ENCODE measurements at places on chromosomes 7 and 10. TPM values are rescaled to one million over a fixed set of nuclear protein-coding genes. Genes with fewer than 3 reads are reported as not detected.
A peak's percentile ranks its signal among the peaks of the same experiment; 100 is the strongest.

GRCh38 chr7:77235276-77235675 lies 35.7 kb upstream of the FGL2 start:
- no peaks in the 10 kb centered on the region for H3K4me1 ChIP-seq
- no peak overlapping the region for H3K27ac ChIP-seq
- H3K4me3 ChIP-seq, result no peak overlapping the region
- no peaks in the 10 kb centered on the region for H3K27me3 ChIP-seq
- no peak for DNase-seq
- H3K36me3 ChIP-seq, result no peaks in the 10 kb centered on the region

- no peaks in the 10 kb centered on the region for H3K4me1 ChIP-seq
- no peak overlapping the region for H3K27ac ChIP-seq
- H3K36me3 ChIP-seq, result no peaks in the 10 kb centered on the region
- DNase-seq, result no peak
- H3K27me3 ChIP-seq, result no peaks in the 10 kb centered on the region
Measured at GRCh38 chr10:80154978-80155695, 22.6 kb downstream of the PLAC9 start.

DNA sequence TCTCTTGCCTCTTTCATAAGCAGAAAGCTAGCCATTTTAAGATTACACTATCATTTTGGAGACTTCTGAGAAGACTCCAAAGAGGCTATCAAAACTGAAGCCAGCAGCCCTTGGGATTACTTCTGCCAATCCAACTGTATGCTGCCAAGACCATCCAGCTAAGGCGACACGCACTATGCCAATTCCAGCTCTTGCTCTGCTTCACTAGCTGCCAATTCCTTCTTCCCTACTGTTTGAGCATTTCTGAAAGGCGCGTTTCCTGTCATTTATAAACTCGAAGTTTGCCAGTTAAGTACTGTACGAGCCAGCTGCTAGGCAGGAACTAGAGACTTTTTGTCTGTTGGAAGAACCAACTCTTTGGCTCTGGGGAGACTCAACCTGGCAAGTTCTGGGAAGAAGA lies 36.5 kb downstream of the MALSU1 start:
- no peak overlapping the region for H3K4me3 ChIP-seq
- H3K27ac ChIP-seq, result no peak overlapping the region
- DNase-seq, result no peak
- peaks cover 59% of the 10 kb centered on the region for H3K36me3 ChIP-seq

- H3K27me3 ChIP-seq, result no peaks in the 10 kb centered on the region
- no peak for DNase-seq
- no peaks in the 10 kb centered on the region for H3K4me1 ChIP-seq
- no peaks in the 10 kb centered on the region for H3K36me3 ChIP-seq
Measured at GRCh38 chr10:25914776-25915175, 19.3 kb upstream of the MYO3A start.

GRCh38 chr10:117166418-117167345 lies 28.6 kb upstream of the VAX1 start:
- no peaks in the 10 kb centered on the region for H3K36me3 ChIP-seq
- peaks cover 100% of the 10 kb centered on the region for H3K27me3 ChIP-seq
- DNase-seq, result no peak
- H3K4me1 ChIP-seq, result peaks cover 31% of the 10 kb centered on the region
- H3K27ac ChIP-seq, result no peak overlapping the region
- peak overlapping the region; percentile 28 for H3K4me3 ChIP-seq

DNA sequence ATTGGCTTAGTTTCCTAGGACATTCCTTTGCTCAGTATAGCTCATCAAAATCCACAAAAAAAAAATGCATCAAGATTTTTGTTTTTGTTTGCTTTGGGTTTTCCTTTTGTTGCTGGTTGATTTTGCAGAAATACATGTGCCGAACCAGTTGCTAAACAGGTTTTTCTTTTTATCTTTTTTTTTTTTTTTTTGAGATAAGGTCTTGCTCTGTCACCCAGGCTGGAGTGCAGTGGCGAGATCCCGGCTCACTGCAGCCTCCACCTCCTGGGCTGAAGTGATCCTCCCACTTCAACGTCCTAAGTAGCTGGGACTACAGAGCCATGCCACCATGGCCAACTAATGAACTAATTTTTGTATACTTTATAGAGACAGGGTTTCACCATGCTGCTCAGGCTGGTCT lies 8.3 kb downstream of the CSTF2T start:
- DNase-seq, result no peak
- no peak overlapping the region for H3K27ac ChIP-seq
- H3K27me3 ChIP-seq, result no peaks in the 10 kb centered on the region
- H3K4me1 ChIP-seq, result peaks cover 18% of the 10 kb centered on the region
- H3K4me3 ChIP-seq, result no peak overlapping the region
- peaks cover 4% of the 10 kb centered on the region for H3K36me3 ChIP-seq

DNA sequence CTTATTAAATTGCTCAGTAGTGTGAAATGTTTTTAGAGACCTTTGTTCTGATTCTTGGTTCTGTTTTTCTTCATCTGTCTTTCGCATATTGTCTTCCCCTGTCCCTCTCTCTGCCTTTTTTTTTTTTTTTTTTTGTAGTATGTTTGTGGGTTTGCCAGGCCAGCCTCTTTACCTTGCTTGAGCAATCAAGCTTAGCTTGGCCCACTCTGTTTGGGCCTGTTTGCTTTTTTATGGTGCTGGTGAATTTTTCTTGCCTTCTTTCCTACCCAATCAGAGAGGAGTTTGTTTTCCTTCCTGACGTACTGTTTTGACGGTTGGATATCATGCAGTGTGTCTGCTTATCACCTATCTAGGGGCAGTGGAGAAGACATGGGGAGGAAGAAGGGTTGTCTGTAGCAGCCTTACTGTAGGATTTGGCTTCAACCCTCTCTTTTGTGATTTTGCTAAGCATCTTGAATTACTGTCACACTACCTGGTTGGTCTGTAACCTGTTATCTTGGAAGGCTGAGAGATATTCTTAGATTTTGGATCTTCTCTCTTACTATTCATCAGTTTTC lies 64.0 kb downstream of the BBS9 start:
- H3K4me3 ChIP-seq, result no peak overlapping the region
- H3K27ac ChIP-seq, result no peak overlapping the region
- H3K27me3 ChIP-seq, result no peaks in the 10 kb centered on the region
- no peak for DNase-seq
- H3K4me1 ChIP-seq, result no peaks in the 10 kb centered on the region

- no peaks in the 10 kb centered on the region for H3K4me1 ChIP-seq
- no peaks in the 10 kb centered on the region for H3K27me3 ChIP-seq
- no peak overlapping the region for H3K27ac ChIP-seq
- DNase-seq, result no peak
- no peak overlapping the region for H3K4me3 ChIP-seq
Measured at GRCh38 chr7:16086743-16087142, 334.6 kb downstream of the CRPPA start.

DNA sequence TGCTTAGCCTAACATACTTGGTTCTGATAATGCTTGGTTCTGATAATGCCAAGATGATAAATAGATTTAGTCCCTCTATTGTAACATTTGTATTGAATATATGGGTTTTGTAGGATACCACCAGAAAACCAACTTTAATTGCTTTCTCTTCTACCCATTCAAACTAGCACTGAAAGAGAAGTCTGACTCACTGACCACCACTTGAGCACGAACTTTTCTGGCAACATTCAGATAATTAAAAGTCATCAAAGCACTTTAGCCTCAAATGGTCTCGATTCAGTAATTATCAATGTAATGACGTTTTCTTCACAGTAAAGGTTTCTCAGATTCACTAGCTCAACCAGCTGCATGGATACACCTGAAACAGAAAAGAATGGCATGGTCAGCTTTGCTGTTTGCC lies 63.0 kb downstream of the HDAC9 start:
- H3K27me3 ChIP-seq, result no peaks in the 10 kb centered on the region
- no peak overlapping the region for H3K27ac ChIP-seq
- H3K4me3 ChIP-seq, result no peak overlapping the region
- DNase-seq, result no peak
- H3K36me3 ChIP-seq, result no peaks in the 10 kb centered on the region

DNA sequence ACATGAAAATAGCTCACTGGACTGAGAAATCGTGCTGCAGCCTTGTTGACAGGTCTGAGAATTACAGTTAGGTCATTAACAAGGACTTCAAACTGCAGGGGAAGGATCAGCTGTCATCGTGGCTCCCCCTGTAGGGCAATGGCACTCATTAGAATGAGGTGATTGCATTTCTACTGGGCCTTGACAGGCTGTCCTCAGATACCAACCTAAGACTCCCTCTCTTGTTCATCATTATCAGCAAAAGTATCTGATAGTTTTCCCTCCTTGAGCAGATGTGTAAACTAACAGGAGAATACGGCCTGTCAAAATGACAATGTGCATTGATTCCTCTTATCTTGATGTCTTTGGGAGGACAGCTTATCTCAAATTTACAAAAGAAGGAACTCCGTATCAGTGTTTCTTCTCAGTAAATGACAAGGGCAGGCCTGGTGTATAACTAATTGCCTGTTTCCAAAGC lies 648.5 kb upstream of the LRRN3 start:
- no peaks in the 10 kb centered on the region for H3K36me3 ChIP-seq
- DNase-seq, result peak; percentile 73
- H3K4me3 ChIP-seq, result no peak overlapping the region
- H3K27me3 ChIP-seq, result no peaks in the 10 kb centered on the region
- no peaks in the 10 kb centered on the region for H3K4me1 ChIP-seq

- H3K4me3 ChIP-seq, result no peak overlapping the region
- H3K36me3 ChIP-seq, result no peaks in the 10 kb centered on the region
- no peaks in the 10 kb centered on the region for H3K27me3 ChIP-seq
- H3K27ac ChIP-seq, result no peak overlapping the region
- peaks cover 13% of the 10 kb centered on the region for H3K4me1 ChIP-seq
- no peak for DNase-seq
Measured at GRCh38 chr7:151512353-151512752, 7.3 kb downstream of the RHEB start.

DNA sequence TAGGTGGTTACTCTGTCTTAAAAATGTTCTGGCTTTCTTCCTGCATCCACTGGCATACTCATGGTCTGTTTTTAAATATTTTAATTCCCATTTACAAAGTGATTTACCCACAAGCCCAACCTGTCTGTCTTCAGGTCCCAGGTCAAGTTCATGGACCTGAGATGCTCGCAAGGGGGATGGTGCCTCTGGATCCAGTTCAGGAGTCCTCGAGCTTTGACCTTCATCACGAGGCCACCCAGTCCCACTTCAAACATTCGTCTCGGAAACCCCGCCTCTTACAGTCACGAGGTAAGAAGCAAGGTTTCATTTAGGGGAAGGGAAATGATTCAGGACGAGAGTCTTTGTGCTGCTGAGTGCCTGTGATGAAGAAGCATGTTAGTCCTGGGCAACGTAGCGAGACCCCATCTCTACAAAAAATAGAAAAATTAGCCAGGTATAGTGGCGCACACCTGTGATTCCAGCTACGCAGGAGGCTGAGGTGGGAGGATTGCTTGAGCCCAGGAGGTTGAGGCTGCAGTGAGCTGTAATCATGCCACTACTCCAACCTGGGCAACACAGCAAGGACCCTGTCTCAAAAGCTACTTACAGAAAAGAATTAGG lies 8.7 kb downstream of the ZKSCAN1 start:
- no peaks in the 10 kb centered on the region for H3K27me3 ChIP-seq
- peaks cover 20% of the 10 kb centered on the region for H3K36me3 ChIP-seq
- H3K4me3 ChIP-seq, result no peak overlapping the region
- H3K27ac ChIP-seq, result no peak overlapping the region
- no peak for DNase-seq

DNA sequence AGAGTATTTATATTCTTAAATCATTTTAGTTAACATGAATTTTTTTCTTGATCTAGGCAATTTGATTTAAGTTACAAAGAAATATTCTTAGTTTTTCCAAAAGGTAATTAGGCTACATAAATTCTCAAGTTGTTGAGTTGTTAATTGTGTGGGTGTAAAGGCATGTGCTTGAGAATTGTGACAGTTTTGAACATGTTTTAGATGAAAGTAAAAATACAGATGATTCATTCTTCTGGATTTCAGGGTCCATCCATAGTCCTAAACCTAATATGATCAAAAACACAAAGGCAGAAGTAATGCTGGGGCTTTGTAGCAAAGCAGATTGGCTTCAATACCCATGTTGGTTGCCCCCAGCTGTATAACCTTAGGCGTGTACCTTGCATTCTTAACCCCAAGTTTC lies 127.9 kb downstream of the CPED1 start:
- no peaks in the 10 kb centered on the region for H3K4me1 ChIP-seq
- no peak for DNase-seq
- no peak overlapping the region for H3K27ac ChIP-seq
- H3K4me3 ChIP-seq, result no peak overlapping the region
- no peaks in the 10 kb centered on the region for H3K36me3 ChIP-seq
- no peaks in the 10 kb centered on the region for H3K27me3 ChIP-seq

DNA sequence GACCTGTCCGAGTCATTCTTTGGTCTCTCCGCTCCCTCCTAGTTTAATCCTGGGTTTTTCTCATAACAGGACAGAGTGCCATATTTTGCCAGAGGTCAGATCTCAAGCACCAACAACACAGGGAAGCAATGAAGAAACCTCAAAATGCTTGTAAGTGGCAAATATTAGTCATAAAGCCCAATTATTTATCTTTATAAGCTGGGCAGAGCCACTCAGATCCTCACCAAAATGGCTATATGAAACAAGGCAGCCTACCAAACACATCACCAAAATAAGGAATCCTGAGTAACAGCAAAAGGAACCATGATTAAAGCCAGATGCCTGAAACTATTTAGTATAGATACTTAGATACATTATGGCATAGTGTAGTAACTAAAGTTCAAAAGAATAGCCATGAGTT lies 4.7 kb downstream of the ECD start:
- peaks cover 4% of the 10 kb centered on the region for H3K36me3 ChIP-seq
- H3K27ac ChIP-seq, result no peak overlapping the region

Gene C10orf88
- total RNA-seq, result 17.7 TPM

Gene NEURL1
- total RNA-seq, result 0.06 TPM

Gene ASB4
- not detected for total RNA-seq

Gene NCAPG2
- total RNA-seq, result 74.3 TPM

Gene CALY
- total RNA-seq, result 1.6 TPM

Gene ADAMTS14
- total RNA-seq, result not detected
